ENCODE measurements at places on chromosomes 5 and 9.
A peak's percentile ranks its signal among the peaks of the same experiment; 100 is the strongest.

- H3K27ac ChIP-seq, result no peak overlapping the region
- H3K4me3 ChIP-seq, result no peak overlapping the region
- no peak for DNase-seq
- no peaks in the 10 kb centered on the region for H3K36me3 ChIP-seq
These were observed 91.4 kb upstream of the RAI14 start for GRCh38 chr5:34564710-34565235.

DNA sequence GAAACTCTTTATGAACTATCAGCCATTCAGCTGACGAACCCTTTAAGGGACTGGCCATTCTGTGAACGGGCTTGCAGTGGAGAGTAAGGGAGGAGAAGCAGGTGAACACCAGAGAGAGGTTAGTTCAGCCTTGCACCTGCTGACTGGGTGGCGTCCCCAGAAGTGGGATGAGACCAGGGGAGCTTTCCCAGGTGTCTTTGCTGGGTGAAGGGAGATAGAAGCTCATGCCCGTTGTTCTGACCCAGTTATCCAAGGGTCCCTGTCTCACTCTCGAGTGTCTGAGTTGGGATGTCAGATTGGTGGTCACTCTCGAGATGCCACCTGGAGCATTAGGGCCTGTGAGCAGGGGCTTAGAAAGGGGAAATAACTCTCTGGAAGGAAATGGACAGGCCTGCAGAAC is 68.7 kb downstream of the MSX2 start:
- peaks cover 26% of the 10 kb centered on the region for H3K27me3 ChIP-seq
- no peak overlapping the region for H3K27ac ChIP-seq
- no peak overlapping the region for H3K4me3 ChIP-seq

GRCh38 chr9:71681708-71682272 is 86.5 kb downstream of the CEMIP2 start:
- peaks cover 77% of the 10 kb centered on the region for H3K4me1 ChIP-seq
- H3K36me3 ChIP-seq, result peaks cover 63% of the 10 kb centered on the region
- no peak overlapping the region for H3K4me3 ChIP-seq
- H3K27me3 ChIP-seq, result no peaks in the 10 kb centered on the region
- DNase-seq, result no peak

GRCh38 chr5:68332556-68332955 is 117.0 kb downstream of the PIK3R1 start:
- H3K36me3 ChIP-seq, result no peaks in the 10 kb centered on the region
- no peaks in the 10 kb centered on the region for H3K27me3 ChIP-seq
- no peak for DNase-seq

GRCh38 chr5:19568004-19568403 is 420.0 kb downstream of the CDH18 start:
- H3K27ac ChIP-seq, result no peak overlapping the region
- no peak for DNase-seq
- no peaks in the 10 kb centered on the region for H3K4me1 ChIP-seq
- no peaks in the 10 kb centered on the region for H3K27me3 ChIP-seq

DNA sequence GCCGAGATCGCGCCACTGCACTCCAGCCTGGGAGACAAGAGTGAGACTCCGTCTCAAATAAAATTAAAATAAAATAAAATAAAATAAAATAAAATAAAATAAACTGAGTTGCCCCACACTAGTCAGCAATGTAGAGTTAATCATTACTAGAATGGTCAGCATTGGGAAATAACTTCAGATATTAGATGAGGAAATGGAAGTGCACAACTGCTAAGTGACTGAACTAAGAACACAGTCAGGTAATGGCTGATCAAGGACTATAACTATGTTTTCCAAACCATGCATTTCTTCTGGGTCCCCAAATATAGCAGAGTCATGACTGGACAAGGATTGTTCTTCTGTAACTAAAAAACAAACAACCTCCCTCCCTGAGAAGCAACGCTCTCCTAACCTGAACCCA is 17.1 kb downstream of the OTP start:
- H3K4me3 ChIP-seq, result no peak overlapping the region
- no peaks in the 10 kb centered on the region for H3K36me3 ChIP-seq
- H3K27me3 ChIP-seq, result no peaks in the 10 kb centered on the region
- no peak overlapping the region for H3K27ac ChIP-seq
- peaks cover 11% of the 10 kb centered on the region for H3K4me1 ChIP-seq

- DNase-seq, result no peak
- H3K27me3 ChIP-seq, result no peaks in the 10 kb centered on the region
- H3K4me3 ChIP-seq, result no peak overlapping the region
- no peak overlapping the region for H3K27ac ChIP-seq
- H3K4me1 ChIP-seq, result no peaks in the 10 kb centered on the region
These were observed 501.6 kb downstream of the IRX1 start for GRCh38 chr5:4097199-4097598.

GRCh38 chr9:132020820-132021510 is 58.7 kb downstream of the MED27 start:
- no peaks in the 10 kb centered on the region for H3K36me3 ChIP-seq
- no peak overlapping the region for H3K27ac ChIP-seq
- H3K4me1 ChIP-seq, result peaks cover 18% of the 10 kb centered on the region

DNA sequence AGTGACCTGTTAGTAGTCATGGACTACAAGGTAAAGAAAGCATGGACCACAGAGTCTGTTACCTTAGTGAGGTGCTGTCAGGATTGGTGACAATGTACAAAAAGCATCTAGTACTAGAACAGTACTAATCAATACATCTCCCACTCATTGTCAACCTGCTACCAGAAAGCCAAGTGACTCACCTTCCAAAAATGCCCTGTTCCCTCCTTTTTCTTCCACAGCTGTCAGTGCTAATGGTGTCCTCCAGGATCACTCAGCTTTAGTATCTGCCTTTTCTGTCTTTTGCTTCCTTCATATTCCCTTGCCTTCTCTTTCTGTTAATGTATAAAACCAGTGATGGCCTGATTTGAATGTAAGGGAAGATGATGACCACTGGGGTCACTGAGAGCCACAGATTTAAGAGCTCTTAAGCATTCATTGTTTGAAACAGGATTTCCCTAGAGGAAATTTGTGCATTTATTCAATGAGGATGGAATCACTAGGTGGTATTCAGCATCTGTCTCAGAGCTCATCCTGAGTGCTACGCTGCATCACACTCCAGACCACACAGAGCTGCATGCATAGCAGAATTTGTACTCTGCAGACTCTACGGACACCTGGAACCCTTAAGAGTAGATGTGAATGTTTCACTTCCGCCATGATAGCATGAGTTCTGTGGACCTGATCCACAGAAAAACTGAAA is 71.0 kb downstream of the SV2C start:
- no peak overlapping the region for H3K4me3 ChIP-seq
- H3K27me3 ChIP-seq, result peaks cover 84% of the 10 kb centered on the region
- DNase-seq, result no peak
- no peaks in the 10 kb centered on the region for H3K36me3 ChIP-seq

DNA sequence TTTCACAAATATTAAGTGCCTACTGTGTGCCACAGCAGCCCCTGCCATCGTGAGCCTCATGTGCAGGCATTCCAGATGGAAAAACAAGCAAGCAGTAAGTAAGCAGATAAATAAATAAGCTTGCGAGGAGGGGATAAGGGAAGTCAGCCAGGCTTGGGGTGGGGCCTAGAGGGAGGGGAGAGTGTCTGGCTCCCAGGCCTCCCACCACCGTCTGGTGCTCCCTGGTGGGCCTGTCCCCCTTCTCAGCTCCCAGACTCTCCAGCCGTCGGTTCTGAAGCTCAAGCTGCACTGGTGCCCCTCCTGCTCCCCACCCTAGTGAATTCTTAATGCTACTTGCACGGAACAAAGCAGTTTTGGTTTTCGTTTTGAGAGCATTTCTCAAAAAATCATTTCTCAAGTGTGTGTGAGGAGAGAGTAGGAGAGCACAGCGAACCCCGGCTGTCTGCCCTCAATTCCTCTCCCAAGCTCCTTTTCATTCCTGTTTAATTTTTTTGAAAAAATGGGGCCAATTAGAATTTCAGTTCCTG is 6.6 kb upstream of the IER5L start:
- H3K36me3 ChIP-seq, result peaks cover 24% of the 10 kb centered on the region
- H3K27me3 ChIP-seq, result no peaks in the 10 kb centered on the region
- no peak overlapping the region for H3K4me3 ChIP-seq
- no peak for DNase-seq
- no peak overlapping the region for H3K27ac ChIP-seq

- peak; percentile 39 for DNase-seq
- H3K4me1 ChIP-seq, result no peaks in the 10 kb centered on the region
- H3K27me3 ChIP-seq, result peaks cover 66% of the 10 kb centered on the region
- H3K27ac ChIP-seq, result no peak overlapping the region
- peaks cover 4% of the 10 kb centered on the region for H3K36me3 ChIP-seq
These were observed 19.8 kb downstream of the SLC6A18 start for GRCh38 chr5:1244976-1245375.
